CD4-positive, CD25-positive, alpha-beta regulatory T cell (primary cell): ENCODE measurements at places on chromosomes 2 and 18. TPM values are rescaled to one million over a fixed set of nuclear protein-coding genes. Genes with fewer than 3 reads are reported as not detected.

The ICA1L gene
- 0.91 TPM for total RNA-seq

The FLACC1 gene
- total RNA-seq: 7.0 TPM

The BOLL gene
- not detected for total RNA-seq

DNA sequence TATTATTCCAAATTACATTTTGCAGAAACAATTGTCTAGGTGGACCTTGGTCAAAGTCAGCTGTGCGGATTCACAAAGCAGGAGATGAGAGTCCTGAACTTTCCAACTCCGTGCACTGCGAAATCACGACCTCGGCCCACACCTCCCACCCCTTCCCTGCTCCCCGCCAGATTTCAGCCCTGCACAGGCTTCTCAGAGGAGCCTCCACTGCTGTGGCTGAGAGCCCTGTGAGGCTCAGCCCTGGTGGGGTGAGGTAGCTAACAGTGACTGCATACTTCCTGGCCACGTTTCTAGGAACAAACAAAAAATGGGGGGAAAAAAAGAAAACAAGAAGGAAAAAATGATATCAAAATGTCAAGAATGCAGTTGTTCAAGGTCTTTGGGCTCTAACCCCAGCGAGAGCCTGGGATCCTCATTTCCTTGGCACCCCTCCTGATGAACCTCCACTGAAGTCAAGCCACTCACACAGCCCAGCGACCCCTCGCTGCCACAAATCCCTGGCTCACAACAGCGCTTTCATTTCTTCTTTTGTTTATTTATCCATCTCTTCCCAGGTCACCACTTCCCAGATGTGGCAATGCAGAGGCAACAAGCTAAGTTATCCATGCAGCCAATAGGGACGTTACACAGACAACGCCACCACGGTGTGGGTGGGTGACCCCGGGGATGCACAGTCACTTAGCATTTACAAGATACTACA is 729.7 kb upstream of the ID2 start:
- no peak for DNase-seq
- no peak overlapping the region for H3K4me3 ChIP-seq
- H3K27me3 ChIP-seq: peaks cover 9% of the 10 kb centered on the region
- H3K27ac ChIP-seq: no peak overlapping the region
- H3K4me1 ChIP-seq: no peaks in the 10 kb centered on the region

DNA sequence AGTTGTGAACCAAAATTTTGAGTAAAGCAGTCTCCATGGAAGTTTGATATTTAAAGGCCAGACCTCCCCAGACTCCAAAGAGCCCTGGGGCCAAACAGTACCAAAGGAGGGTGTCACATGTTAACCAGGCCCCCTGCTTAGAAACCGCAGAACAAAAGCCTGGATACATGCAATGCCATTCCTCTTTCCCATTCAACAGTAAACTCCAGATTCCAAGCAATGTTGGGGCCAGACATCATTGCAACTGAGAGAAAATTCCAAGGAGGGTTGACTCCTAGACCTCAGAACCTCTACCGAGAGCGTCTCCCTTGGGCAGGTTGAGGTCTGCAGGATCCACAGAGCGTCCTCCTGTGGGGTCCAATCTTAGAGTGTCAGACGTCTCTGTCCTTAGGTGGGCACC is 404.4 kb upstream of the SYT4 start:
- DNase-seq: no peak
- no peaks in the 10 kb centered on the region for H3K27me3 ChIP-seq
- no peak overlapping the region for H3K27ac ChIP-seq
- no peaks in the 10 kb centered on the region for H3K36me3 ChIP-seq

DNA sequence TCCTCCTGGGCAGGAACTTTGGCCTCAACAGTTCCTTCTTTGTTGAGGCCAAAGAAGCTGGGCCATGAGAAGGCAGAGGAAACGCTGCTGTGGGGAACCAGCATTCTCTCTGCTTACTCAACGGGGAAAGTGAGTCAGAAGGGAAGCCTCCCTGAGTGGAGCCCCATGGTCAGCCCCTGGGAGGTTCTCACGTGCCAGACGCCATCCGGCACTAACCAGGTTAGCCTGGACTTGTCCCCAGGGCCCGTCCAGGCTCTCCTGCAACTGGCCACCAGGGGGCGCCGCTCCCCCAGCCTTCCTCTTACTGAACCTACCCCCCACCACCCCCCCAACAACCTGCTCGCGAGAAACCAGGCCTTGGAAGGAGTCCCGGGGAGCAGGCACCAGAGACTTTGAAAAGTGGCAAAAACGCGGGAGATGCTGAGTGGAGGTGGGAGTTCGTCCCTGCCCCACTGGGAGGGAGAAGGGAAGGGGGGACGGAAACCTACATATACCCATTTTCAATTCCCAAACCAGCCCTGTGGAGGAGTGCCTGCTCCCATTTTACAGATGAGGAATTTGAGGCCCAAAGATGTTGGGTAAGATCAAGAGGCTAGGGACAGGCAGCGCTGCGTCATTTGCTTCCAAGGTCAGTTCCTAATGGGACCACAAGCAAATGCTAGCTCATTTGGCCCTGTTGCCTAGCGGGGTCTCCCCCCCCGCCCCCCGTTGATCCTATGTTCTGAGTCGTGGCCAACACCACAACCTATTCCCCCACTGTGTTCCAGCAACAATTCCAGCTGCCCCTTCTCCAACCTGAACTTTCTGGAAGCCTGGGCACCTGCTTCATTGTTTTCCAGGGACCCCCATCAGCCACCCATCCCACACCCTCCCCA is 20.0 kb downstream of the TEX44 start:
- no peaks in the 10 kb centered on the region for H3K27me3 ChIP-seq
- no peaks in the 10 kb centered on the region for H3K36me3 ChIP-seq
- H3K4me3 ChIP-seq: no peak overlapping the region
- peaks cover 28% of the 10 kb centered on the region for H3K4me1 ChIP-seq
- peak overlapping the region; percentile 63 for H3K27ac ChIP-seq

DNA sequence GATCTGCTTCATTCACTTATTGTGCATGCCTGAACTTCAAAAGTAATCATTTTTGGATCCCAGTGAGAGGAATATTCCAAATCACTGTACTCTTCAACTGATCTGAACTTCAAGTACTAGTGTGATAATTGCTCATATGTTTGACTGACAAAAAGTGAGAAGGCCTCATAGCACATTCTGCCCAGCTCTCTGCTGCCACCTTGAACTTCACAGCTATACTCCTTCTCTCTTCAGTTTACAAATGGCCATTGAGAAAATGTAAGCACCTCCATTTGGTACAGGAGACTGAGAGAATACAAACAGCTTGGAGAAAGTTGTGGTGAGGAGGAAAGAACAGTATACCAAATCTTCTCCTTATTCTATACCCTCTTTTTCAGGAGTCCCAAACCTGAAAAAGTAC is 946.0 kb upstream of the CHAC2 start:
- no peaks in the 10 kb centered on the region for H3K36me3 ChIP-seq
- H3K4me1 ChIP-seq: no peaks in the 10 kb centered on the region
- H3K27ac ChIP-seq: no peak overlapping the region
- DNase-seq: no peak

DNA sequence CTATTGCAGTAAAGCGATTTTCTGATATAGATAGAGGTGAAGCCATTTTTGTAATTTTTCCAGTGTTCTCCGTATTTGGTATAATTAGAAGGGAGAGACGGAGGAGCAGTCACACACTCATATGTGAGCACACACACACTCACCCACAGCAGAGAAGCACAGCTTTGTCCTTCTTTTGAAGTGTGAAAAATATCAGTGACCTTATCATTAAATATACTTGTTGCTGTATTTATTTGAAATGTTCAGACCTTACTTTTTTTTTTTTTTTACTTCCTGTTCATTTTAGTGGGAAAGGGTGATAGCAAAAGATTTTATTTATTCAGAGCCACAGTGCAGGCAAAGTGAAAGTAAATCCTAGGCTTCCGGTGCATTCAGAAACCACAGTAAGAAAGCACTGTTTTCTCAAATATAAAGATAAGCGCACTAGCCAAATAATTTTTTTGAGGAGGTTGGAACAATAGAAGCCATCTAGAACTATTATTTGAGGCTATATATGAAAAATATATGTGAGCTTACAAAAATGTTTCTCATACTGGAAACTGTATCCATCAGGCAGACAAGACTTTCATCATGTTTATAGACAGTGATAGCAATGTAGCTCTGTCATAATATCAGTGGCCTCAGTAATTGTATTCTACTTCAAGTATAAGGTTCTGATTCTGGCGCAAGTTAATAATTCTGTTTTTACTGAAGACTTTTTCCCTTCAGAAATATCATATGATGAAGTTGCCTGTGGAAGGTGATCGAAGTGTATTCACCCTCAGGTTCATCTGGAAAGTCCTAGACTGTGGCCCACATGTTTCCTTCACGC is 37.2 kb downstream of the TSHZ1 start:
- no peak for DNase-seq
- H3K27ac ChIP-seq: peak overlapping the region; percentile 68
- peak overlapping the region; percentile 82 for H3K4me3 ChIP-seq
